ENCODE measurements at places on chromosomes 7 and 10.

GRCh38 chr7:151503902-151504714, 15.6 kb downstream of the RHEB start:
- peaks cover 4% of the 10 kb centered on the region for H3K4me1 ChIP-seq
- H3K27ac ChIP-seq, result no peak overlapping the region
- H3K27me3 ChIP-seq, result no peaks in the 10 kb centered on the region
- no peak for DNase-seq
- no peak overlapping the region for H3K4me3 ChIP-seq
- no peaks in the 10 kb centered on the region for H3K36me3 ChIP-seq

DNA sequence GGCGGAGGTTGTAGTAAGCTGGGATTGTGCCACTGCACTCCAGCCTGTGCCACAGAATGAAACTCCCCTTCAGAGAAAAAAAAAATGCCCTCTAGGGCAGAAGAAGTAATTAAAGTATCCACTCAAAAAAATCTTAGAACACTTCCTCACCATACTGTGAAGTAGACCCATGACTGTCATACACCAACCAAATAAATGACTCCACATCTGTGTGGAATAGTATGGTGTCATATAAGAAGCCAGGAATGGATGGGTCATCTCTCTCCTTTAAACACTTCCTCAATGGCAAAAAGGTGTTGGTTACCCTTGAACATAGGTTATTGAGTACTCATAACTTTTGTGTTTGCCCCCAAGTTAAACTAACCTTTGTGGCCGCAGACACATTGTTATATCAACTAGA, 48.1 kb upstream of the PCGF5 start:
- no peak overlapping the region for H3K4me3 ChIP-seq
- H3K27ac ChIP-seq, result no peak overlapping the region
- no peaks in the 10 kb centered on the region for H3K27me3 ChIP-seq
- no peak for DNase-seq
- no peaks in the 10 kb centered on the region for H3K4me1 ChIP-seq

GRCh38 chr10:17257466-17258321, 29.7 kb downstream of the VIM start:
- H3K27me3 ChIP-seq, result no peaks in the 10 kb centered on the region
- H3K27ac ChIP-seq, result no peak overlapping the region
- H3K4me3 ChIP-seq, result no peak overlapping the region
- DNase-seq, result peak; percentile 84
- H3K36me3 ChIP-seq, result no peaks in the 10 kb centered on the region
- no peaks in the 10 kb centered on the region for H3K4me1 ChIP-seq

DNA sequence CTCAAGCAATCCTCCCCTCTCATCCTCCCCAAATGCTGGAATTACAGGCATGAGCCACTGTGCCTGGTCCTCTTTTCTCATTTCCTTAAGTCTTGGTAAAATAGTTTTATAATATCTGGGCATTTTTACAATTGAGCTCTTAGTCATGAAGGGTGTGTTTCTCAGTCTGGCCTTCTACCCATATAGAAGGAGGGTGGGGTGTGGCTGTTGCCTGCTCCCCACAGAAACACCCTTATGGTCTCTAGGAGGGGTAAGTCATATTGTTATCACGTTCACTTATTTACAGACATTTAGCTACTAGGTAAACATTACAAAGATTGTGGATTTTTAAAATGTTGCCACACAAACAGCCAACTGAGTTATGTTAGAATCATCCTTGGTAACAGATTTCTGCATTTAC, 6.7 kb upstream of the OTUD1 start:
- H3K36me3 ChIP-seq, result no peaks in the 10 kb centered on the region
- H3K4me3 ChIP-seq, result no peak overlapping the region
- no peak for DNase-seq
- H3K4me1 ChIP-seq, result no peaks in the 10 kb centered on the region
- no peak overlapping the region for H3K27ac ChIP-seq
- no peaks in the 10 kb centered on the region for H3K27me3 ChIP-seq

- no peaks in the 10 kb centered on the region for H3K36me3 ChIP-seq
- H3K4me3 ChIP-seq, result no peak overlapping the region
- no peak for DNase-seq
- peak overlapping the region; percentile 90 for H3K27ac ChIP-seq
- peaks cover 6% of the 10 kb centered on the region for H3K4me1 ChIP-seq
Measured at GRCh38 chr10:61986382-61986781, 84.9 kb downstream of the ARID5B start.

- H3K27ac ChIP-seq, result no peak overlapping the region
- no peaks in the 10 kb centered on the region for H3K27me3 ChIP-seq
- DNase-seq, result no peak
- no peaks in the 10 kb centered on the region for H3K36me3 ChIP-seq
Measured at GRCh38 chr7:152733286-152733934, 26.1 kb upstream of the ACTR3B start.

GRCh38 chr10:97999066-97999922, 31.1 kb downstream of the CRTAC1 start:
- H3K4me1 ChIP-seq, result no peaks in the 10 kb centered on the region
- no peak overlapping the region for H3K4me3 ChIP-seq
- H3K27ac ChIP-seq, result no peak overlapping the region
- H3K27me3 ChIP-seq, result no peaks in the 10 kb centered on the region

DNA sequence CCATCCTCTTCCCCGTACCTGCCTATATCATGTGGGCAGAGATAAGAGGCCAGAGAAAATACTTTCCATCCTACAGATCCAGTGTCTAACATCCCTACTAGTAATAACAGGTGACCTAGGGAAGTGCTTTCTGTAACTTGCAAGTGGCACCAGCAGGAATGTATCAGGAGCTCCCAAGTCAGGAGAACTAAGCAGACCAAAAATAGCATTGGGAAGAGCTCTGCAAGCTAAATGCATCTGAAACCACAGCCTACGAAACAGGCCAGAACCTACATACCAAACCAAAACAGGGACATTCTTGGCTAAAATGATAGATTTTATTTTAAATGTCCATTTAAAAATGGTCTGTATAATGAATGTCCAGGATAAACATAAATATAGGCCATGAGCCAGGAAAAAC, 680.8 kb downstream of the PHTF2 start:
- H3K27ac ChIP-seq, result no peak overlapping the region
- H3K27me3 ChIP-seq, result no peaks in the 10 kb centered on the region
- DNase-seq, result no peak
- no peaks in the 10 kb centered on the region for H3K36me3 ChIP-seq
- H3K4me3 ChIP-seq, result no peak overlapping the region

DNA sequence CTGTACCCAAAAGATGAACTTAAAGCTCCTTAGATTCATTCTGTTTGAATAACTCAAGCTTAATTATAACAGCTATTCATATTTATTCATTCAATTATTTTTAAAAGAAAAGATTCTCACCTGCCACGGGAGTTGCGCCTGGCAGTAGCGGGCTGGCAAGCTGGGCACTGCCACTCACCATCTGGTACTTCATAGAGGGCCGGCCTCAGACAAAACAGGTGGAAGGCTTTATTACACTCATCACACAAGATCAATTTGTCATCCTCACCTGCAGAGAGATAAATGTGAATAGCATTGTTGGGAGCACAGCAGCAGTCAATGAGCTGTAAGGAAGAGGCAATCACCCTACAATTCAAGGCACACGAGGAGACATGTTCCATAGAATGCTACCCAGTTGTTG, 15.8 kb downstream of the FZD9 start:
- no peaks in the 10 kb centered on the region for H3K4me1 ChIP-seq
- no peak for DNase-seq
- peaks cover 68% of the 10 kb centered on the region for H3K36me3 ChIP-seq
- no peak overlapping the region for H3K27ac ChIP-seq
- no peaks in the 10 kb centered on the region for H3K27me3 ChIP-seq

DNA sequence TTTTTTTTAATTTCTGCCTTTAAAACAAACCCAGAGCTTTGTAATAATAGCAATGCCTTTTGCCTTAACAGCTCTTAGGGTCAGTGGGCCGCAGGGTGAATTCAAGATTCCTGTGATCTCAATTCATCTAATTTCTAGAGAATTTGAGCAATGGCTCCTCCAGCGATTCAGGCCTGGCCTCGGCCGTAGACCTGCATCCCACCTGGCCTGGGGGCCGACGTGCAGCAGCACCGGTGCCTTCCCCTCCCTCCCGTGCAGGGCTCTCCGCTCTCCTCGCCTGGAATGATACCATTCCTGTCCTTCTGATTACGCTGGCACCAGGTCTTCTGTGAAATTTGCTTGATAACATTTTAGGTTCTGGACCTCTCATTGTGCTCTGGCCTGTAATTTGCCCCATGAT, 172.5 kb downstream of the ADARB2 start:
- no peak overlapping the region for H3K27ac ChIP-seq
- H3K4me3 ChIP-seq, result no peak overlapping the region
- H3K27me3 ChIP-seq, result no peaks in the 10 kb centered on the region
- no peak for DNase-seq
- H3K4me1 ChIP-seq, result no peaks in the 10 kb centered on the region
- H3K36me3 ChIP-seq, result no peaks in the 10 kb centered on the region

DNA sequence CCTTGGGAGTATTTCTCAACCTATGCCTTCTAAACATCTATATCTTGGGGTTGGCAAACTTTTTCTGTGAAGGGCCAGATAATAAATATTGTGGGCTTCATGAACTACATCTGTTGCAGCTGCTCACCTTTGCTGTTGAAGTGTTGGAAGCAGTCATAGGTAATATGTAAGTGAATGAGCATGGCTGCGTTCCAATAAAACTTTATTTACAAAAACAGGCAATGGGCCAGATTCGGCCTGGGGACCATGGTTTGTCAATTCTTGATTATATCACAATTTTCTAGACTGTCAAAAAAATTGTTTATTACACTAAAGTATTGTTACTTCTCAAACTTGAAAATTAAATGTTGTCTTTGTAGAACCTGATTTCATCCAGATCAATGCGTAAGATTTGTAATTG, 54.9 kb downstream of the MTPN start:
- H3K27me3 ChIP-seq, result no peaks in the 10 kb centered on the region
- no peak overlapping the region for H3K4me3 ChIP-seq
- peaks cover 7% of the 10 kb centered on the region for H3K36me3 ChIP-seq

DNA sequence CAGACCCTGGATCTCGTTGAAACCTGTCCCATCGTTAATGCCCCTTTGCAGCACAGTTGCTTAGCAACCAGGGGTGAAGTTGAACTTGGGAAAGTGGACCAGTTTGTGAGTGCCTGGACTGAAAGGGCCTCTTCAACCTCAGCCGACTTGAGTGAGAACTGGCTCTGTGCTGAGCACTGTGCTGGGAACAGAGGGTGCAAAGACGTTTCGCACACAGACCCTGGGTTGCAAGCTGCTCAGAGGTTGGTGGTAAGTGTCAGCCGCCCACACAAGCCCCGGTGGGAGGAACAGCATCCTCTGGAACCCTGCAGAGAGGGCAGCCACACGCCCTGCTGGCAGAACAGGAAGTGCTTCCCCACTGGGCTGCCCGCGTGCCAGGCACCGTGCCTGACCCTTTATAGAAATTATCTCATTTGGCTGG, 89.2 kb downstream of the CARD11 start:
- peaks cover 65% of the 10 kb centered on the region for H3K4me1 ChIP-seq
- DNase-seq, result peak; percentile 52
- H3K27ac ChIP-seq, result peak overlapping the region; percentile 76
- no peak overlapping the region for H3K4me3 ChIP-seq

DNA sequence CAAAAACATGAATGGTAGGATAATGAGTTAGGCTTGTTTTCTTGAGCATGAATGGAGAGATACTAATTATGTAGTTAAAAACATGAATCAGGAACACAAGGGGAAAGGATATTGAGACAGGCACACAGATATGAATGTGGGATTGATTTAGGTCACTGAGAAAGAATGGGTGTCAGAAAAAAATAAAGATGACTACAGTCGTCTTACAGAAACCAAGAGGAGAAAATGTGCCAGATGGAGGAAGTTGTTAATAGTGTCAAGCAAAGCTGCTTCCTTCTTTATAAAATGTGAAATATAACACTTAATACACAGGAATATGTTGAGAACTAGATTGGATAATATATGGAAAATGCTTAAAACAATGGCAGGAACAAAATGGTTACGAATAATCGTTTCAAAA, 173.3 kb upstream of the BET1 start:
- H3K4me1 ChIP-seq, result no peaks in the 10 kb centered on the region
- no peaks in the 10 kb centered on the region for H3K36me3 ChIP-seq
- no peaks in the 10 kb centered on the region for H3K27me3 ChIP-seq
- no peak overlapping the region for H3K4me3 ChIP-seq

GRCh38 chr10:88497913-88498312, 85.2 kb downstream of the RNLS start:
- no peak for DNase-seq
- H3K36me3 ChIP-seq, result no peaks in the 10 kb centered on the region
- H3K4me1 ChIP-seq, result no peaks in the 10 kb centered on the region
- no peak overlapping the region for H3K4me3 ChIP-seq
- H3K27me3 ChIP-seq, result no peaks in the 10 kb centered on the region

DNA sequence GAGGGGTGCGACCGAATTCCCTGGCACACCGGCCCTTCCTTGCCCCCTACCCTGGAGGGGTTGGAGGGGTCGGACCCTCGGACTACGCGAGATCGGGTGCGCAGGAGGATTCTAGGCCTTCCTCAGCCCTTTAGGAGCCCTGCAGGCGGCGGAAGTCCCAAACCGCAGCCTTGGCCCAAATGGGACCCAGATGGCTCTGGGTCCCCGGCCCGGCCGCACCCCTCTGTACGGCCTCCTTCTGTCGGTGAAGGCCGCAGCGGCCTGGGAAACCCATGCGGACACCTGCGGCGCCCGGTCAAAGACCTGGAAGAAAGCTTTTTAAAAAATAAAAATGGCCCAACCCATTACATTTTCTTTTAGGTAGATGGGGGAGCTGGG, 2.4 kb upstream of the VAX1 start:
- no peak overlapping the region for H3K27ac ChIP-seq
- peaks cover 3% of the 10 kb centered on the region for H3K4me1 ChIP-seq
- peaks cover 30% of the 10 kb centered on the region for H3K27me3 ChIP-seq
- H3K4me3 ChIP-seq, result no peak overlapping the region

DNA sequence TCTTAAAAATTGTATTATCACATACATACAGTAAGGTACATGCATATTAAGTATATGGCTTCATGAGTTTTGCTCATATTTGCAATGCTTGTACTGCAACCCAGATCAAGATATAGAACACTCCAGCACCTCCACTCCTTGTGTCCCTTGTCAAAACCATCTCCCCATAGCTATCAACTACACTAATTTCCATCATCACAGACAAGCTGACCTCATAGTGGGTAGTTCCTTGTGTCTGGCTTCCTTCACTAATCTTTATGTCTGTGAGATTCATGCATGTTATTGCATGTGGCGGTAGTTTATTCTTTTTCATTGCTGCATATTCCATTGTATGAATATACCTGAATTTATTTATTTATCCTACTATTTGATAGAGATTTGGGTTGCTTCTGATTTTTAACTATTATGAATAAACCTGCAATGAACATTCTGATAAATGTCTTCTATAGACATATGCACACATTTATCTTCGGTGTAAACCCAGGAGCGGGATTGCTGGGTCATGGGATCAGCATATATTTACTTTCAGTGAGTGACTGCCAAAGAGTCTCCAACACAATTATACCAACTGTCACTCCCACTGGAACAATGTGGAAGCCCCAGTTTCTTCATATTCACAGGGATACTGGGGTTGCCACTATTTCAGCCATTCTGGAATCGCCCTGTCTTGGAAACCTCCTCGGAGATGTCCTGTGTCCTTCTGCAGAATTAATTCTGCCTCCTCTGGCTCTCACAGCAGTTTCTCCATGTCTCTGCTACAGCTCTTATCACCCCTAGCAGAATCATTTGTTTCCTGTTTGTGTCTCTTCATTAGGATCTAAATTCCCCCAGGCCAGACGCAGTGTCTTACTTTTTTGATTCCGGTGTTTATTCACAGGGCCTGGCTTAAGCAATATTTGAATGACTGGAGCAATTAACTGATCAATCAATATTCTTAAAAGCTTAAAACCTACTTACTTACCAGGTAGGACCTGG, 14.7 kb upstream of the ADAM12 start:
- H3K36me3 ChIP-seq, result no peaks in the 10 kb centered on the region
- H3K4me1 ChIP-seq, result no peaks in the 10 kb centered on the region
- H3K4me3 ChIP-seq, result no peak overlapping the region
- H3K27me3 ChIP-seq, result no peaks in the 10 kb centered on the region
- no peak for DNase-seq
- H3K27ac ChIP-seq, result no peak overlapping the region
